Left kidney (tissue), 8 donors: ENCODE measurements at places on chromosomes 16 and 17. TPM values are rescaled to one million over a fixed set of nuclear protein-coding genes. Genes with fewer than 3 reads are reported as not detected.

Gene TNP2
- polyA plus RNA-seq, result not detected

Gene SNN
- polyA plus RNA-seq, result 33.3 TPM

DNA sequence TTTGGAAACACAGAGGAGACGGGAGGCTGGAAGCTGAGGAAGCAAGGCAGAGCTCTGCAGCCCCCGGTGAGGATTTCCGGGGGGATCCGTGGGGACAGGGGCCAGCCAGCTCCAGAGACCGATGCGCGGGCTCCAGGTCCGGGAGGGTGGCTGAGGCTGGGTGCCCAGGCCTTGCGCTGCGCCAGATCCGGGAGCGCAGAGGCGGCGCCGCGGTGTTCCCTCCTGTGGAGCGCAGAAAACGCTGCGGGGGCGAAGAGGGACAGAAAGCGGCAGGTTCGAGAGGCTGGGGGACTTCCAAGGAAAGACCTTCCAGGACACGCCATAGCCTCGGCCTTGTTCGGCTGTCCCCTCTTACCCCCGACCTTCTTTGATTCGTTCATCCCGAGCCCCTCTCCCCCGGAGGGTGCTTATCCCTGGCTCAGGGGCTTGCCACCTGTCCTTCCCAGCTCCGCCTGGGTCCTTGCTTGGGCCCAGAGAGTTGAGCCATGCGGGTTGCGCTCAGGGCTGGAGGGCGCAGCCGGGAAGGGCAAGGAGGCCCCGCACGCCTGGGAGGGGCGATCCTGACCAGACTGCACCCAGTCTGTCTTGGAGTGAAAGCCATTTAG, 697 bp upstream of the SHISA9 start:
- peak; percentile 3 for DNase-seq

- DNase-seq, result no peak
Measured at GRCh38 chr17:38584350-38584925, 21.3 kb downstream of the SRCIN1 start.

DNA sequence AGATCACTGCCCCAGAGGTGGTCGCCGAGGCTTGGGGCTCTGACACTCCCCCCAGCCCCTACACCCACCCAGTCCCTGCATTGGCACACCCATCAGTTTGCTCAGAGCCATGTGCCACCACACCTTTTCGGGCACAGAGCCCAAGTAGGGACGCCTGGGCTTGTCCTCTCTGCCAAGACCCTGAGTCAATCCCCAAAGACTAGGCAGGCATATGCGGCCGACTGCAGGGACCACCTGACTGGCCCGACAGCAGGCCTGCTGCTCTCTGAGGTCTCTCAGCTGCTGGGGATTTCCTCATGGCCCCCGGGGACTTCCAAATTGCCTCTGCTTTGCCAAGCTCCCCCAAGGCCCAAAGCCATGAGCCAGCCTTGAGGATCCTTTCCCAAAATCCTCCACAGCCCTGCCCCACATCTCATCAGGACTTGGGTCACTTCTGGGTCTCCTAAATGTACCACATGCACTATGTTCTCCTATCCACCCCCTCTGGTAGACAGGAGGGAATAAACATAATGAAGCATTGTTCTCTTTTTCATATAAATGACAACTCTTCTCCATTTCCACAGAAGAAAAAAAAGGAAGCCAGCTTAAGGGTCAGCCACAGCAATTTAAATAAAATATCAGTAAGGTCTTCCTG, 30.6 kb downstream of the MYO18A start:
- DNase-seq, result no peak

- DNase-seq, result no peak
Measured at GRCh38 chr16:25126820-25127232, 15.3 kb downstream of the LCMT1 start.
